Left renal pelvis (tissue), 4 donors: ENCODE measurements at places on chromosomes 13 and 19. TPM values are rescaled to one million over a fixed set of nuclear protein-coding genes. Genes with fewer than 3 reads are reported as not detected.

DNA sequence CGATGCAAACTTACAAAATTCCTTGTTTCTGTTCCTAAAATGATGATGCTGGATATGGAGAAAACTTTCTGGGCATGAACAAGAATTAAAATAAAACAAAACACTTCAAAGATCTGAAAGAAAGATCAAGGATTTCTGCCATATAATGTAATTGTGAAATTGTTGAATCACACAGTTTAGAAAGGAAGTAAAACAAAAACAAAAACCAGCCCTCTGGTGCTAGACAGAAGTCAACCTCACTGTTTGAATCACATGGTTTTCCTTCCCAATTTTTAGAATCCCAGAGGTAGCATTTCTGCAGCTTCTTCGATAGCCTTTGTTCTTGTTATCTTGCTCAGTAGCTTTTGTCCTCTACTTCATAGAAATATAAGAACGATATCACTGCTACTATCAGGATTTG, 118.2 kb upstream of the ARGLU1 start:
- DNase-seq: no peak

GRCh38 chr19:13050274-13050673, 52.4 kb downstream of the LYL1 start:
- no peak for DNase-seq

DNA sequence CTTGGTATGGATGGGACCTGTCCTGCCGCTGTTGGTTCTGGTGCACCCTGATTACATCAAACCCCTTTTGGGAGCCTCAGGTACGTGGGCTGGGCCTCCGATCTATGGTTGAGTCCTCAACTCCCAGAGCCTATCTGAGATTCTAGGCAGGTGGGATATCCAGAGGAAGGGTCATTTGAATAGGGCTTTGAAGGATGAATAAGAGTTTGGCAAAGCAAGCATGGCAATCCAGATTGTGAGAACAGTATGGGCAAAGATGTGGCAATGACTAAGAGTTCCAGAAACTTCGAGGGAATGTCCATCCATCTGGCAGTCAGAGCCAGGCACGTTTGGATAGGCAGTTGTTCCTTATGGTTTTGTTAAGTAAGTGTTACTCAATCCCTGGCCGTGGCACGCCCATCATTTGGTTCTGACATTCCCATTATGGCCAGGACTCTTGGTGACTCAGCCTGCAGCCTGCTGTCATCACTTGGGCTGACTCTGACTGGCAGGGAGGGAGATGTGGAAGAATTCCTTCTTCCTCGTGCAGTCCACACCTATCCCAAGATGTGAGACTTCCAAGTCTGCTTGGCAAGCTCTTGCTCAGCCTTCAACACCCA, 21.5 kb downstream of the CYP4F22 start:
- no peak for DNase-seq

The ADAMTS10 gene
- 31.1 TPM for polyA plus RNA-seq

DNA sequence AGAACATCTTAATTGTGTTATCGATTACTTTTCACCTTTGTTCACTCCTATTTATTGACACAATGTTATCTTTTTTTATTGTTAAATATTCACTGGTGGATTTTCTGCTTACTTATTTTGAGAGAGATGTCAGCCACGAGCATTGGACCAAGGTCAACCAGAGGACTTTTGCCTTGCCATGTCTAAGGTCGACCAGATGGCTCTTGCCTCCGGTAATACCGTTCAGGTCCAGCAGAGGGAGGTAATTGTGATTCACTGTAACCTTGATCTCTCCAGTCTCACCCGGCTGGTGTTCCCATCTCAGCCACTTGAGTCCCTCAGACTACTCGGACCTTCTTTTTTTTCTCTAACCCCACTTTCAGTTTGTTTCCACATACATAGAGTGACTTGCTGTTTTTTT, 1438.1 kb downstream of the UQCRFS1 start:
- DNase-seq: no peak

DNA sequence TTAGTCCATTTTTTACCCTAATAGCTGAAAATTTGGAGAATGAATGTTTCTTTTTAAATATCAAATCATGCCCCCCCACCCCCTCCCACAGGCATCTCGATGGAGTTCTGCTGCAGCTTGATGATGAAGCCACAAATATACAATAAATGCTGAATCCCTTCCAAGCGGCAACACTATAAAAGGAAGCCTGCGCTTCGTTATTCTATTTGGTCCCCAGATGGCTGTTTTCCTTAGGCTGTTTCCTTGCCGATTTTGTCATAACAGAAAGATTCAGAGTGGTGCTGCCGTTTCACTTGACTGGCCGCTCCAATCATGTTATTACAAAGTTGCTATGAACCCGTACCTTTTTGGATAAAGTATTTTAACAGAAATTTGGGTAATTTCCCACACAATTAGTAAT, 79.5 kb downstream of the MYO16 start:
- DNase-seq: no peak

- no peak for DNase-seq
These were observed 188.5 kb upstream of the ARGLU1 start for GRCh38 chr13:106756446-106756845.

GRCh38 chr13:106390367-106390766, 145.1 kb downstream of the EFNB2 start:
- no peak for DNase-seq

The SHANK1 gene
- 6.1 TPM for polyA plus RNA-seq

- no peak for DNase-seq
These were observed 1.5 kb upstream of the ZSCAN4 start for GRCh38 chr19:57667228-57667627.

GRCh38 chr19:10136936-10137335, 17.2 kb upstream of the EIF3G start:
- no peak for DNase-seq

The LILRB2 gene
- 1.2 TPM for polyA plus RNA-seq

The CARS2 gene
- polyA plus RNA-seq: 60.6 TPM

The LAIR1 gene
- polyA plus RNA-seq: 4.5 TPM

DNA sequence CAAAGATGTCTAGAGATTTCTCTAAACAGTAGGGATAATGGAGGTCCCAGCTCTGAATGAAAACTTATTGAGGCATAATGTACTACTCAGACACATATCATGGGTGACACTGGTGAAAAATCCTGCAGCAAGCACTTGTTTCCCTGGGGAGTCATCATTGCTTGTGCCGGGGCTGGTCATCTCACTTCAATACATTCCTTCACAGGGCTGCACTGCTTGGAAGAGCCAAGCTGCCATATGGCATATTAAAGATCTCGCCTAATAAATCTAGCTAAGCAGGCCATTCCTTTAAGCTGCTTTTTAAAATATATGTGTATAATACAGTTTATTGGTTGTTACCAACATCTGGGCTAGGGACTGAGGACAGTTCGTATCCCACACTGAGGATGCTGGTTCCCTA, 332.2 kb upstream of the GPC6 start:
- DNase-seq: no peak

The NPAS1 gene
- 3.7 TPM for polyA plus RNA-seq

The SLC15A1 gene
- polyA plus RNA-seq: 9.9 TPM

The SMIM44 gene
- polyA plus RNA-seq: 0.32 TPM

The ZNF738 gene
- polyA plus RNA-seq: 37.4 TPM

- no peak for DNase-seq
These were observed 278.3 kb downstream of the UQCRFS1 start for GRCh38 chr19:28934631-28935030.

The ZNF132 gene
- polyA plus RNA-seq: 9.0 TPM

GRCh38 chr19:11387162-11388034, 3.3 kb upstream of the EPOR start:
- no peak for DNase-seq

- DNase-seq: no peak
These were observed 39.2 kb upstream of the MIR17HG start for GRCh38 chr13:91308299-91308698.

The COPE gene
- 100 TPM for polyA plus RNA-seq

The FXYD7 gene
- polyA plus RNA-seq: 0.82 TPM

- no peak for DNase-seq
These were observed 958 bp downstream of the CA11 start for GRCh38 chr19:48644839-48645619.

- DNase-seq: no peak
These were observed 35.5 kb downstream of the ACTN4 start for GRCh38 chr19:38682872-38683392.

GRCh38 chr19:12856653-12857052, 18.3 kb downstream of the MAST1 start:
- DNase-seq: no peak

DNA sequence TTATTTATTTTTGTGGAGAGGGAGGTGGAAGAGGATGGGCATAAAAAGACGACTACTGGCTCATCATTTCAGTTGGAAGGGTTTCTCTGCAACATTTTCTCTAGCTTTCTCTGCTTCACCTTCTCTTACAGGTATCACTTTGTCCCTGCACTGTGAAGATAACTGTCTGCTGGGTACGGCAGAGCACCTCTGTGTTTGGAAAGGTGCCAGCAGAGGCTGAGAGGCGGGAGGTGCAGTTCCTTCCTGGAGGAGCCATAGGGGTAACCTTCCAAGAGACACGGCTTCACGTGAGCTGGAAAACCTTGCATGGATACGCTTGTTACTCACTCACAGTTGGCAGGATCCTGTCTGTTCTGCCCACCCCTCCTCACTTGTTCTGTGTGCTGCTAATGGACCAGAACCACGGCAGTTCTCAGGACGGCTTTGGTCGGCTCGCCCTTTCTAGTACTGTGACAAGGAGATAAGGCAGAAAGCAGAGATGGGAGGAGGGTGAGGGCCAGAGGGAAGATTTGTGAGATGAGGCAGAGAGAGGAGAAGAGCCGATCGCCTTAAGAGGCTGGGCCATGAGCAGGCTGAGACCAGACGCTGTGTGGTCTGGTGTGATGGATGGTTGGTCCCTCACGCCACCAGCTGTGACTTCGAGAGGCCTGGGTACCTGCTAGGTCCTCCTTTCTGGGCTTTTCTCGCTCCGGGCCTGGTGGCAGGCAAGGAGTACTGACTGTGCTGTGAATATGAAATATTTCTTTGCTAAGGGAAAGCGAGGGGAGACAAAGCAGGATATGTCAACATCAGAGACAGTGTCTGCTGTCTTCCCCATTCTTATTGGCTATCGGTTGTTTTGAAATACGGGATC, 66.8 kb downstream of the MRPL57 start:
- no peak for DNase-seq

DNA sequence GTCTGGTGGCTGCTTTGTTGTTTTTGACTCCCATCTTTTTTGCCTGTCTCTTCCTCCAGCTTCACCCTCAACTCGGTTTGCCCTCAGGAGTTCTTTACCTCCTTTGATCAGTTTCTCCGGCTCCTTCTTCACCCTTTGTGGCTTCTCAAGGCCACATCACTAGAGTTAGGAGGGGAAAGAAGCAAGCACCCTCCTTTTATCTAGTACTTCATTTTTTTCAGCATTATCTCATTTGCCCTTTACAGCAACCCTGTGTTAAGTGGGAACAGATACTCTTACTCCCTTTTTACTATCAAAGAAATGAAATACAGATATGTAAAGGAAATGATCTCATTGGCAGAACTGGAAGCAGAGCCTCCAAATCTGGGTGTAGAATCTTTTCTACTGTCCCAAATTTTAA, 26.9 kb downstream of the RAP2A start:
- no peak for DNase-seq

GRCh38 chr13:73733706-73734105, 400.5 kb downstream of the KLF12 start:
- no peak for DNase-seq

The AMH gene
- polyA plus RNA-seq: 2.2 TPM

GRCh38 chr13:84684048-84684662, 801.9 kb upstream of the SLITRK1 start:
- DNase-seq: no peak

GRCh38 chr19:34276614-34277013, 22.3 kb downstream of the GARRE1 start:
- DNase-seq: no peak

DNA sequence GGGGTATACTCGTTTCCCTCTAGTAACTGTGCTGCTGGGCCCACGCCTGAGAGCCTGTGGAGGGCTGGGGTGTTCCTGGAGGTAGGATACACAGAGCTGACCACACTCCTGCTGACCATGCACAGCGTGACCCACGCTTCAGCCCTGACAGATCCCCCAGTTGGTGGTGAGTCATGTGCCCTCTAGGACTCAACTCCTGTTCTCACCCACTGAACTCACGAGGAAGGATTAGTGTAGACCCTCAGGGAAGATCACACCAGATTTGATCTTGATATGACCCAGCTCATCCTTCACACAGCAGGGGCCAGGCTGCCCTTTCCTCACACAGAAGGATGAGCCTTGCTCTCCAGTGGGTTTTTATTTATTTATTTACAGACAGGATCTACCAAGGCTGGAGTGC, 13.3 kb upstream of the ACP7 start:
- no peak for DNase-seq

- DNase-seq: no peak
These were observed 19.8 kb upstream of the ISYNA1 start for GRCh38 chr19:18457483-18458331.

- DNase-seq: no peak
These were observed 3.4 kb downstream of the POSTN start for GRCh38 chr13:37595162-37595561.

DNA sequence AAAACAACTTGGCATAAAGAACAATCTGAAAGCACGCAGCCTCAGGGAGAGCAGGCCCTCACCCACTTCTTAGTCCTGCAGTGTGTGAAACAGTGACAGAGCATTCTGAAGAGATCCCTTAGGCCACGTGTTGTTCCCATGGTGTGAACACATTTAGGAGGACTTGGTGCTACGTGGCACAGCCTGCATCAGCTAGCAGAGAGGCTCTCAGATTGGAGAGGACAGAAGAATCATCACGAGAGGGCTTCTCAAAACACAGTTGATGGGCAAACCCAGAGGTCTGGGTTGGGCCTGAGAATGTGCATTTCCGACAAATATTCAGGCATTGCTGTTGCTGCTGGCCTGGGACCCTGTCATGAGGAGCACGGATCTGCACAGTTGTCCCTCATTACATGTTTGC, 26.1 kb upstream of the TFDP1 start:
- DNase-seq: no peak

The ZNF223 gene
- 7.5 TPM for polyA plus RNA-seq

- no peak for DNase-seq
These were observed 52.2 kb downstream of the ATP11A start for GRCh38 chr13:112741835-112742570.

GRCh38 chr19:49543032-49543431, 15.2 kb downstream of the RCN3 start:
- no peak for DNase-seq

DNA sequence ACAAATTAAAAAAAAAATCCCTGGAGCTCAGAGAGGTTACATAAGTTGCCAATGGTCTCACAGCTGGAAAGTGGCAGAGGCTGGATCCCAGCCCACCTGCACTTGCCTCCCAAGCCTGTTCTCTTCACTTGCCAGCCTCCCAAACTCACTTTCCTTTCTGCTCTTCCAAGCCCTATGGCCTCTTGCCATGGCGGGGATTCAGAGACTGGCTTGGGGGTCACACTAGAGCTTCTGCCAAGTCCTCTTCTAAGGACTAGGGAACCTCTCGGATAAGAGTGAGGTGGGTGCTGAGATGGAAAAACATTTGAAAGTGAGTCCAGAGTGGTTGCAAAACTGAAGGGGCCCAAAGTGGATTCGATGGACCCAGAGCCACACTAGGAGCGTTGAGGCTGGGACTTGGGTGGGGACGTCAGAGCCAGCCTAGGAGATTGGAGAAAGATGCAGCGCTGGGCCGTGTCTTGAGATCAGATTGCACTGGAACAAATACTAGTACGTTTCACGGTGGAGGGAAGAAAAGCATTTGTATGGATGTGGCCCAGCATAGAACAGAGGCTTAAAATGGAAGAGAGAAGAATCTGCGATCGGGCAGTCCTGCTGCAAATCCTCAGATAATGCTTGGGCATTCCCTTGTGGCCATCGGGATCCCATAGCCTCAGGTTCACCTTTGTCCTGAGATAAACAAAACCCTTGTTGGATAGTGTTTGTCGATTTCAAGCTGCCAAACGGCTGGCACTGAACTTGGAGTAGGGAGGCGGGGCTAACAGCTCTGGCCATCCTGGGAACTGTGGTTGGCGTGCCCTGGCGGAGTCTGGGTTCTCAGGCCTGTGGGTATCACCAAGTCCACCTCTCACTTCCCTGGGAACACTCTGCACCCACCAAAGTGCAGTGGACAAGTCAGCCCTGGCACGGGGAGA, 84.8 kb downstream of the ING1 start:
- DNase-seq: no peak
